Fibroblast of pulmonary artery (primary cell): ENCODE measurements at places on chromosomes 3 and 15.

GRCh38 chr3:17033516-17034168 is 148.9 kb downstream of the PLCL2 start:
- peak; percentile 27 for DNase-seq

DNA sequence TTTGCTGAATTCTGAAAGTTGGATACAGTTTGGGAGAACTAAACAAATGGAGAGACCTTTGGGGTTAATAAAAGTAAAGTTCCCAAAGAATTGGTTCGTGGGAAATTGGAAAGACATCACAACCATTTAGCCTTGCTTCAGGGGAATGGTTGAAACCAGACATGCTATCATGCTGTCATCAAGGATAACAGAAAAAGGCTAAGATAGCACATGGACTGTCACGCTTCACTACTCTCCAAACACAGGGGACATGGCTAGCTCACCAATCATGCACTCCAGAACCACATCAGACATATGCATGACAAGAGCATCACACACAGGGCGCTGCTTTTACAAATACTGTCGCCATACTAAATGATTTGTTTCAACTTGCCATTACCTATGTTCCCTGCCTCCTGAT is 671.7 kb upstream of the ROBO1 start:
- no peak for DNase-seq

DNA sequence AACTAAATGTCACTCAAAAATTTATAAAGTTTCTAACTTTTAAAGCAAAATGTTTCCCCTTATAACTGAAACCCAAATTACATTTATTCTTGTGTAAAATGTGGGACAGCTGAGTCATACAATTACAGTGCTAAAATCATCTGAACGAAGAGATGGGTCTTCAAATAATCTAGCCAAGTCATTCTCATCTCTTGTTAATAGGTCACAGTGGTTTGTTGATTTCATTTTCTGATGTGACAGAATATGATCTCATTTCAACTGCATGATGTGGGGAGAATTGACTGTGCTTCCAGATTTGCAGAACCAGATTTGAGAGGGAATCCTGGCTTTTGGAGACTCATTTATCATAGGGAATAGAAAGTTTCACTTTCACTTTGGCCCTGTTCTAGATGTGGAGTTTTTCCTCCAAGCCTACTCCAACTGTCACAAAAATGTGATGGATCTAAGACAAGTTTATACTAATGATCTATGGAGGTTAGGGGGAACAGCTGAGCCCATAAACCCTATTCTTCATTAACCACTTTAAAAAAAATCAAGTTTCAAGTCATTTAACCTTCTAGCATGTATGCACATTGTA is 685.0 kb downstream of the PDCD6IP start:
- DNase-seq, result no peak

DNA sequence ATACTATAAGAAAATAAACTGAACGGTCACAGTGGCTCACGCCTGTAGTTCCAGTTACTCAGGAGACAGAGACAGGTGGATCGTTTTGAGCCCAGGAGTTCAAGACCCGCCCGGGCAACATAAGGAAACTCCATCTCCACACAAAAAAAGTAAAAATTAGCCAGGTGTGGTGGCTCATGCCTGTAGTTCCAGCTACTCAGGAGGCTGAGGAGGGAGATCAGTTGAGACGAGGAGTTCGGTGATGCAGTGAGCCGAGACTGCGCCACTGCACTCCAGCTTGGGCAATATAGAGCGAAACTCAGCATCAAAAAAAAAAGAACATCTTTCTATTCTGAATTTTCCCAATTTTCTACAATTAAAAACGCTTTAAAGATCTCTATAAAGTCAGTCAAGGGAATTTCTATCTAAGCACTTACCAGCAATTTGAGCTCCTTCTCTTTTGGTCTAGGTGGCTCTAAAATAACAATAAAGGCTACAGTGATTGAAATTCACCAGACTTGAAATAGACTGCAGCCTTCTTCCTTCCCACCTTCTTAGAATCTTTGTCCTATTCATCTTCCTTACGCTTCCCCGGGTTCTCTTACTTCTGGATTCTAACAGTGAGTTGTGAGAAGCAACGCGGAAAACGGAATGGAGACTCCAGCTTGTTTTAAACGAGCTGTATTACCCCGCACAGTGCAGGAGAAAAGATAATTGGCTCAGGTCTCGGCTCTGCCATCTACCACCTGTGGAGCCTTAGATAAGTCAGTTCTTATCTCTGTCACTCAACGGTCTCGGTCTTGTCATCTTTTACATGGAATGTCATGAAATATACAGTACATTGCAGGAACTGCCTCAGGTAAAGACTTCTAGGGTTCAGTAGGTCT is 812 bp upstream of the SEC62 start:
- DNase-seq, result peak; percentile 9

GRCh38 chr3:120344349-120344748 is 4.8 kb downstream of the LRRC58 start:
- DNase-seq, result peak; percentile 12

DNA sequence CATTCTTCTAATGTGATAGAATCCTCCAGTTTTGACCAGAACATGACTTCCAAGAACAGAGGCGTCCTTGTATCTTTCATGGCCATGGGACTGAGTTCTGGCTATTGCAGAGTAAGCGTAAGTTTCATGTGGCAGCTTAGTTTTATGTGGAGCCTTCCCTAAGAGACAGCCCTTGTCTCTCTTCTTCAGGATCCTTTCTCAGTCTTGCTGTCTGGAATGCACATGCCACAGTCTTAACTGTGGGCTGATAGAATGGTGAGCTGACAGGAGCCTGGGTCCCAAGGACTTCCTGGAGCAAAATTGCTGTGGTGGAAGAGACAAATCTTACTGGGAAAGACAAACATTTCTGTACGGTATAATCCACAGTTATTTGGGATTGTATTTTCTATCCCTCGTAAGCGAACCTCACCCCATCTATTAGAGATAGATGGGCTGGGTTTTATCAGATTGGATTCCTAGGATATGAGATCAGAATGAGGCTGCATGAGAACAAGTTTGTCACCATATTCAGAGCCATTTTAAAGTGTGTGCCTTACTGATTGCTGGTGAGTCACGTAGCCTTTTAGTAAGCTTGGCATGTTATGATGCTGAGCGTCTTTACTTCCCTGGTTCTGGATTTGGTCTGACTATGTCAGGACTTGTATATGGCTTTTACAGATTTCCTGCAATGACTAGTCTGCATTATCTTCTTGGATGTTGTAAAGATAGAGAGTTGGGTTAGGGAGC is 32.8 kb downstream of the CDIN1 start:
- peak; percentile 71 for DNase-seq

GRCh38 chr3:43319376-43319775 is 33.0 kb downstream of the SNRK start:
- DNase-seq, result no peak

- no peak for DNase-seq
Measured at GRCh38 chr3:51982352-51982837, 940 bp upstream of the ACY1 start.

DNA sequence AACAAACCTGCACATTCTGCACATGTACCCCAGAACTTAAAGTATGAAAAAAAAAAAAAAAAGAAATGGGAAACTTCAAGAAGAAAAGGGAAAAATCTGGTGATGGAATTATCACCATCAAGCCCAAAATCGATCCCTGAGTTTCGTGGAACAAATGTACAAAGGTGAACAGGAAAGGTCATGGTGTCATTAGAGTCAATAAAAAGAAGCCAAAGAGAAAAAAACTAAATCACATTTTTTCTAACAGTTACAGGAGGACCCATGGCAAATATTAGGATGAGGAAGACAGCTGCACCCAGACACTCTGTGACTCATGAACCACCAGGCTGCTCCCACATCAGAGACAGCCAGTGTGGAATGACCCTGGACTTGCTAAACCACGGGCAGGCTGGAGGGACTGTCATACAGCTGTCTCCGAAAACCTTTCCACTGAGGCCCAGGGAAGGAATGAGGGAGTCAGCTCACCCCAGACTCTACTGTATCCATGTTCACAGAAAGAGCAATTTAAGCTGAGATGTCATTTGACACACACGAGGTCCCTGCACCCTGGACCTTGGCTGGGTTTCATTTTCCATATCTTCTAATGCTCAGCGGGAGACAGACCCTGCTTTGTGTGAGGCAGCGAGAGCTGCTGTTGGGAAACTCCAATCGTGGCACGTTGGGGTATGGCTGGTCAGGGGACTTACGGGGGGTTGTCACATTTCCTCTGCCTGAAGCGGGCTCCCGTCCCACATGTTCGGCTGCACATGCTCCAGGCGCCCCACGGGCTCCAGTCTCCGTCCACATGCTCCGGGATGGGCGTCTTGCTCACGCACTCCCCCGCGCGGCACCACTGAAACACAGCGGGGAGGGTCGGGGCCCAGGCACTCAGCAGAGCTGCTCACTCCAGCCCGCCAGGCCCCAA is 210.2 kb downstream of the ADAMTS17 start:
- DNase-seq, result peak; percentile 55

DNA sequence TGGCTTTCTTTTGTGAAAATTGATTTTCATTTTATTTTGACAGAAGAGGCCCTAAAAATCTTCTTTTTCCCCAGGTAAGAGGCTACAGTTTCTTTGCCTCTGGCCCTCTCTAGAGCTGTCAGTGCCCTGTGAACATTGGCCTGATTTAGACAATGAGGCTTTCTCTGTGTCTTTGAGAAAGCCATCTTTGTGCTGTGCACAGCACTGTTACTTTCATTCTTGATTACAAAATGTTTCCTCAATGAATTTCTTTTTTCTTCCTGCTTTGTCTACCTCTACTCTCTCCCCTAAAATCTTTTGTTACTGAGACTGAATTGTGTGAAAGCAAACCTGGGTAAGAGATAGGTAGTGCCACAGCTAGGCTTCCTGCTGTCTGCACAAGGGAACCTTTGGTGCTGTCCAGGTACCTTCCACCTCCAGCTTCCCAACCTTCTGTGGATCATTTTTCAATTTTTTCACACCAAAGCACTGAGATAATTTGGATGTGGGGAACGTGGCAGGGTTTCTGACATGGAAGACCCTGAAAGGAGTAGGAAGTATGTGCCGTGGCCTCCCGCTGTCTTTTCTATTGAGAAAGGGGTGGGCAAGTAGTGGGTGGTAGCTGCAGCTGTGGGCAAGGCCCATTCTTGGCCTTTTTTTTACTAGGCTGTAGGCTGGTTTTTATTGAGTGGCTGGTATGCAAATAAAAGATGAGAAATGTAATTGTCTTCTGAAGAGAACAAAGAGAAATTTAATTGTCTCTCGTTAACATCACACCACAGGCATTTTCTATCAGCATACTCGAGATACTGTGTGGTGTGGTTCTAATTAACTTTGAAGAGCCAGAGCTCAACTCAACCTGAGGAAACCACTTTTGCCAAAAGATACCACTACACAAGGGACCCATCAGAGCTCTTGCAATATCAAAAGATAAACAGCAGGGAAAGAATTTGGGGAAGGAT is 21.0 kb downstream of the RAB8B start:
- DNase-seq, result no peak

- DNase-seq, result no peak
Measured at GRCh38 chr15:70469651-70470555, 293.5 kb downstream of the UACA start.

- peak; percentile 38 for DNase-seq
Measured at GRCh38 chr3:146325170-146325569, 74.3 kb upstream of the PLSCR4 start.

DNA sequence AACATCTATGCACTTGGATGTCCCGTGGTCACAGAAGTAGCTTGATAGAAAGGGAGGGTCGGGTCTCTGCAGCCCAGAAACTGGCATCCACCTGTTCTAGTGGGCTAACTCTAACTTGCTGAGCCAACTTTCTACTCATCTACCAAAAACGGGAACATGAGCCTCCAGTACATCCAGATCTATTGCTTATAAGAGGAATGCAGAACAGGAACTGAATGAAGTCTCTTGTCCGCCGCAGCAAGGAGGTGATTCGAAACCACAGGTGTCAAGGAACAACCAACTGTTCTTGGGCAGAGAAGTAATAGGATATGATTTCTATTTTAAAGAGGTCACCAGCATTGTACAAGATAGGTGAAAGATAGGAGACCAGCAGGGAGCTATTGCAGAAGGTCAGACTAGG is 17.9 kb downstream of the TERC start:
- no peak for DNase-seq

- DNase-seq, result no peak
Measured at GRCh38 chr3:52801839-52802238, 7.2 kb downstream of the ITIH3 start.

DNA sequence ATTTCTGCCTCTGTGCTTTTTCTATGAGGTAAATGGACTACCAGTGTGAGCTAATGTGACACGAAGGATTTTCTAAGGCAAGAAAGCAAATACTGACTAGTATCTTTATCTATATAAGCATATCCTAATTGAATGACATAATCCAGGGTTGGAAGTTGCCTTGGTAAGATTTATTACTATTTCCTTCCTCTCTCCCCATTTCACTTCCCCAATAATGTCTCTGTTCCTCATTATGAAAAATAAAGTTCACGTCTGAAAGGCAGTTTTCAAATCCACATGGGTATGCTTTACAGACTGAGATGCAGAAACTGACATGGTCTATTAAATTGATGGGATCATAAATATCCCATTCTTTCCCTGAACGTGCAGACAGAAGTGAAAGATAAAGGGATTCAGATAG is 86.0 kb downstream of the DTWD1 start:
- DNase-seq, result no peak

DNA sequence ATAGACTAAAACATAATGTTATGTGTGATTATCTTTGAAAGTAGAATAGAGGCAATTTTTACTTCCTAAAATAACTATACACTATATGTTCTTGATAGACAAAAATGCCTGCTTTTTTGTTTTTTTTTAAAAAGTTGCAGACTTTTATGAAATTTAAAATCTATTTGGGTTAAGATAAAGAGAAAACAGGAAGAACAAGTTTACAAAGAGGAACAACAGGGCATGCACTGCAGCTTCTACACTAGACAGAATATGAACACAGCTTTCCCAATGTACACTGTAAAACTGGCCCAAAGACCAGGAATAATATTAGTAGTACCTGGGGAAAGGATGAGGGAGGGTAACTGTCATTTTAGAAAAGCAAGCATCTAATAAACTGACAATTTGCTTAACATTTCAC is 53.7 kb downstream of the NR1I2 start:
- DNase-seq, result no peak

DNA sequence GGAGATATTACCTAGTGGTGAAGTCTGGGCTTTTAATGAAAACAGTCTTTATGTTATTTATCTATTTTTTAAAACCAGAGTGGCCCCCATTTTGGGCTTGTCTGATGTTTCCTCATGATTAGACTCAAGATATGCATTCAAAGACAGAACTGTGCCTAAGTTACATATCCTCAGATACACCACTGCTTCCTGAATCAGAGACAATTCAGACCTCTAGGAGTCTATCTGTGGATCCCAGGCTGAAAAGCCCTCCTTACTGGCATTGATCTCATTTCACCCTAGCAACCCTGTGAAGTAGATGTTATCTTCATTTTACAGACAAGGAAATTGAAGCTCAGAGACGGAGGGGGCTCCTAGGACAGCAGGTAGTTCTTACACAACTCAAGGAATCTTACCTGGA is 16.8 kb upstream of the TGM5 start:
- no peak for DNase-seq
